T-cell (primary cell): ENCODE measurements at places on chromosomes 1 and 21. TPM values are rescaled to one million over a fixed set of nuclear protein-coding genes. Genes with fewer than 3 reads are reported as not detected.

Gene MAB21L3
- total RNA-seq: not detected

Gene C1QC
- total RNA-seq: not detected

Gene TNFAIP8L2
- 3.7 TPM for total RNA-seq

Gene PTPN7
- total RNA-seq: 96.8 TPM
